ENCODE measurements at places on chromosomes 6 and 20.

DNA sequence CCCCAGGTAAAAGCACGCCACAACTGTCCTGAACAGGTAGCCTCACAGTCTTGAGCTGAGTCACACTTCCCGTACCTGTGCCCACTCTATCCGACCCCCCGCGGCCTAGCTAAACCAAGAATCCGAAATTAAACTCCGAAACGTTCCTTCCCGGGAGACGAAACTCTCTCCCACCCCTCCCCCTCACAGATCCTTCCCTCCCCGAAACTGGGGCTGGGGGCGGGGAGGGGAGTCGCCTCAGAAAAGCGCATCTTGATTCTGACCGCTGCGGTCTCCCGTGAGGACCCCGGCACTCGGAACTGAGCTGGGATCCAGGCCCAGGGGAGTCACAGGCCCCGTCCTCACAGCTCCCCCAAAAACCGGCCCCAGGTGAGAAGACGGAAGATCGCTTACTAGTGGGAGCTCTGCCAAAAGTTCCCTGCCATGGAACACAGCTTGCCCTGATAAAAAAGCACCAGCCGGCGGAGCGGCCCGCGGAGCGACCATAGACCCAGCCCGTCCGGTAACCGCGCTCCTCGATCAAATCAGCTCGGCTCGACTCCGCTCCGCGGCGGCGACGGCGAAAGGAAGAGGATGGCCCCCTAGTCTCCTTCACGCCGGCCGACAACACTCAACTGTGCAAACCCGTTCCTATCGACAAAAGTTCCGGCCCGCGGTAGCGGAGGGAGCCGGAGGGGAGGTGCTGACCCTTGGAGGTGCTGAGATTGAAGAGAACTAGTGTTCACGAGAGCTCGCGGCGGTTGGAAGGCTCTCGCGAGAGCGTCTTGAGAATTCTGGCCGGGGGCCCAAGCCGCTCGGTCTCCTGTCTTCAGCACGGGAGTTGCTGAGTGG lies at the start of gene CCNC:
Gene CCNC (minus strand): TSS at position 558 of the 831 bp plus-strand sequence. CDS start 133 bp downstream, at position 425.
- DNase-seq: no peak

GRCh38 chr20:23114448-23115082 lies 28.4 kb upstream of the CD93 start:
- no peak for DNase-seq

DNA sequence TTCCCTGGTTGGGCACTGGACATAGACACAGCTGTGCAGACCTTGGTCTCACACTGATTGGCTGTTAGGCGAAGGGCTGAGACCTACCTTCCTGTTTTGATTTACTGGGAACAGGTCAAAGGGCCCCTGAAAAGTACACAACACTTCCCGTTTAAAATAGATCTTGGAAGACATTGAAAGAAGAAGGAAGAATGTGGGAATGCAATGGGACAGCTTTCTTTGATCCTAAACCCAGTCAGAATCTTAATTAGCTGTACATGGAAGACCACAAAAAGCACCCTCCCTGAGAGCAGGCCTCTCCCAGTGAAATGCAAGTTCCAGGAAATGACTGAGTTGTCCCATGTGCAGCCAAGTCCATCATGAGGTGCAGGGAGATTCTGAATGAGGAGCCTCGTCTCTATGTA lies 83.6 kb upstream of the EXOC2 start:
- DNase-seq: no peak

DNA sequence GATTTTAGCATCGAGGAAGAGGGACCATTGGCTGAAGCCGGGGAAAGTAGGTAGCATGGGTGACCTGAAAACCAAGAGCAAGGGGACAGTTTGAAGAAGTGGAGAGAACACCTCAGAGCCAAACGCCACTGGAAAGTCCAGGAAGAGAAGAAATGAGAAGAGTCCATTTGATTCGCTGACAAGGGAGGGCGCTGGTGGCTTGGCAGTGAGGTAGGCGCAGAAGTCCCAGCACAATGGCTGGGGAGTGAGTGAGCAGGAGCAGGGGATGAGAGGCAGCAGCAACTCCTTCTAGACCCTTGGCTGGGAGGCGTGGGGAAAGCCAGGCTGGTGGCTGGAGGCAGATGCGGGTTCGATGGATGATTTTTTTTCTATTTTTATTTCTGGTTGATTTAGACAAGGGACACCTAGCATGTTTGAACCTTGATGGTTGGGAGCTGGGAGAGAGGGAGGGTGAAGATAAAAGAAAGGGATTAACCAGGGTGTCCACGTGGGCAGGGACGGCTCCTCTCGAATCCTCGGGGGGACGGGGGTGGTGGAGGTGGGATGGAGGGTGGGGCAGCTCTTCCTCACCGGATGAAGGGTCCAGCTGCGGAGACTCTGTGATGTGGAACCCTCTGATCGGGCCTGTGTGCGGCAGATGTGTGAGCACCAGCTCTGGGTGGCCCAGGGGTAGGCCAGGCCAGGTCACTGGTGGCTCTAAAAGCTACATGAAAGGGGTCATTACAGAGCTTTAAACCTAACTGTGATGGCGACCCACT lies 164.2 kb downstream of the NFATC2 start:
- DNase-seq: no peak

DNA sequence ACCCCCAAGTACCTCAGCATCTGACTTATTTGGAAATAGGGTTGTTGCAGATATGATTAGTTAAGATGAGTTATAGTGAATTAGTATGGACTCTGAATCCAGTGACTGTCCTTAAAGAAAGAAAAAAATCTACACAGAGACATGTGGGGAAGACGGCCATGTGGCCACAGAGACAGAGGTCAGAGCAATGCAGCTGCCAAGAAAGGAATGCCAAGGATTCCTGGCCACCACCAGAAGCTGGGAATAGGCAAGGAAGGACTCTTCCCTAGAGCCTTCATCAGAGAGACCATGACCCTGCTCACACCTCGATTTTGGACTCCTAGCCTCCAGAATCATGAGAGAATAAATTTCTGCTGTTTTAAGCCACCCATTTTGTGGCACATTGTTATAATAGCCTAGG lies 81.8 kb downstream of the FYN start:
- DNase-seq: no peak

DNA sequence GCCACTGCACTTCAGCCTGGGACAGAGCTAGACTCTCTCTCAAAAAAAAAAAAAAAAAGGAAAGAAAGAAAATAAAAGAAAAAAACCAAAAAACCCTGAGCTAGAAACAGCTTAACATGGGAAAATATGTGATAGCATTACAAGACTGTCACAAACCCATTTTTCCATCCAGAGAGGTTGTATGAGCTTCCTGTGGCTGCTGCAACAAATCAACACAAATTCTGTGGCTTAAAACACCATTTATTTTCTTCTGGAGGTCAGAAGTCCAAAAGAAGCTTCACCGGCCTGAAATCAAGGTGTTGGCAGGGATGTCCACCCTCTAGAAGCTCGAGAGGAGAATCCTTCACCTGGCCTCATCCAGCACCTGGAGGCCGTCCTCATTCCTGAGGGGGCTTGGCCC lies 21.7 kb upstream of the SSR1 start:
- DNase-seq: no peak

- DNase-seq: peak; percentile 42
These were observed 3.5 kb upstream of the EFHC1 start for GRCh38 chr6:52416629-52417151.

DNA sequence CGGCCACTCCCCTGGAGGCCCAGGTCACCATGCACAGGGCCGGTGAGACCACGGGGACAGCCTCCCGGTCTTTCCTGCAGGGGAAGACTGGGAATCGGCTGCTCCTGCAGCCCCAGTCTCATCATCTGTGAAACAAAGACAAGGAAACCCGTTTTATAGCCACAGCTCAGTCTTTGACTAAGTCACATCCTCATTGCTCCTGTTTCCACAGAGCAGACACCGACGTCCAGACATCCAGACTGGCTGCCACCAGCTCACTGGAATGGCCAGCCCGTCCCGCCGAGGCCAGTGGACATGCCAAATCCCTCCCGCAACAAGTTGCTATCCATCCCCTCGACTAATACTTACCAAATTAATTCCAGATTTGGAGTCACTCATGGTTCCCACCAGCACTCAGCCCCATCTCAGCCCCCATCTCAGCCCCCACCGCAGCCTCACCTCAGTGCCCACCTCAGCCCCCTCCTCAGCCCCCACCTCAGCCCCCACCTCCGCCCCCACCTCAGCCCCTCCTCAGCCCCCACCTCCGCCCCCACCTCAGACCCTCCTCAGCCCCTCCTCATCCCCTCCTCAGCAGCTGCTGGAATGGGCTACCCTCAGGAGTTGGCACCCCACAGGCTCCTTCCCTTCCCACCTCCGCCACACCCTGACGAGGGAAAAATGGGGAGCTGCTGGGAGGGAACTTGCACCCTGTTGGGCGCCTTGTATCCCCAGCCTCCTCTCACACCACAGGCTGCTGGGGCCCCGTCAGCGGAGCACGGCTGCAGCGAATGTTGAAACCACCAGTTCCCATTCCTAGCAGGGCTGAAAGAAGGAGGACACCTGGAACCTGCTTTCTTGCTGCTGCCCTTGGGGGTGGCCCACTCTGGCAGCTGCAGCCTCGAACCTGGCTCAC lies 48.7 kb downstream of the YTHDF1 start:
- DNase-seq: no peak

- DNase-seq: no peak
These were observed 32.2 kb downstream of the KIF25 start for GRCh38 chr6:168029459-168030217.

GRCh38 chr20:41411391-41411847 lies 44.8 kb upstream of the EMILIN3 start:
- no peak for DNase-seq

GRCh38 chr6:119609865-119610264 lies 260.3 kb upstream of the MAN1A1 start:
- no peak for DNase-seq

GRCh38 chr6:134622382-134623173 lies 304.7 kb upstream of the SGK1 start:
- no peak for DNase-seq

GRCh38 chr6:111958534-111958933 lies 85.3 kb upstream of the FYN start:
- no peak for DNase-seq

GRCh38 chr20:53547664-53548239 lies 45.9 kb downstream of the ZNF217 start:
- DNase-seq: peak; percentile 38

GRCh38 chr6:127289934-127290333 lies 23.3 kb downstream of the RNF146 start:
- DNase-seq: no peak

GRCh38 chr20:54054516-54054915 lies 15.9 kb downstream of the BCAS1 start:
- no peak for DNase-seq

DNA sequence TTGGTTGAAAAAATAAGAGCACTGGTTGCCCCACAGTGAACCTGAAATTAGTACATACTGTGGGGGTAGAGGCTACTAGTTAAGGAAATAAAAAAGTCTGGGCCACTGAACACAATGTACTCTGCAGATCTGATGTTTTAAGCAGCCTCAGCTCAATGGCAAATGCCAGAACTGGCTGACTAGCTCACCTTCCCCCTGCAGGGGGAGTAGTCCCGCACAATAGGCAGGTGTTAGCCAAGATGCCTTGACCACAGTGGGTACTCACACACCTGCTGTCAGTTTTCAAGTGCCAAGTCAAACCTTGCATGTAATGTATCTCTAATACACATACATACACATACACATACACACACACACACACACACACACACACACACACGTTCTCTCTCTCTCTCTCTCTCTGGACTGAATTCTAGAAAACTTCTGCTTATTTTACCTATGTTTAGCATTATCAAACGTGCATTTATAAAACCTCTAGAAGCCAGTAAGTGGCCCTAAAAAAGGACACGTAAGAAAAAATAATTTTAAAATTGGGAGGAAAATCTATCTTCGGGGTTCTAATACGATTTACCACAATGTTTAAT lies 36.1 kb downstream of the GMDS start:
- no peak for DNase-seq

DNA sequence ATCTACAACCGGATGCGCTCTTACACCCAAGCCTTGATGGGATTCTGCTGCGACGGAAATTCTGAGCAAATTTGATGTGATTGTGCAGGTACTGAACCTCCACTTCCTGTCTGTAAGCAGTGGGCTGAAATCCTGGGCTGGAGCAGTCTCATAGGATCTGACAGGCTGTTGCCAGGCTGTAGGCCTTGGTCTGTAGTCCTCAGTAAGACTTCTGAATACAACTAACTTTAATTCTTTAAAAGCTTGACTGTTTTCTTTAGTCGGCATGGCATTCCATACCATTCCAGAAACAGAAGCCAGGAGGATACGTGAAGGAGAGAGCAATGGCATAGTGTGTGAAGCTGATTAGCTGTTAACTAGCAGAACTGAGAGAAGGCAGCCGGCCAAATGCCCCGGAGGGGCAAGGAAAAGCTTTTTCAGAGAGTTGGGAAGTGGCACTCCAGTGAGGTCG lies 68.3 kb downstream of the ADTRP start:
- DNase-seq: no peak

DNA sequence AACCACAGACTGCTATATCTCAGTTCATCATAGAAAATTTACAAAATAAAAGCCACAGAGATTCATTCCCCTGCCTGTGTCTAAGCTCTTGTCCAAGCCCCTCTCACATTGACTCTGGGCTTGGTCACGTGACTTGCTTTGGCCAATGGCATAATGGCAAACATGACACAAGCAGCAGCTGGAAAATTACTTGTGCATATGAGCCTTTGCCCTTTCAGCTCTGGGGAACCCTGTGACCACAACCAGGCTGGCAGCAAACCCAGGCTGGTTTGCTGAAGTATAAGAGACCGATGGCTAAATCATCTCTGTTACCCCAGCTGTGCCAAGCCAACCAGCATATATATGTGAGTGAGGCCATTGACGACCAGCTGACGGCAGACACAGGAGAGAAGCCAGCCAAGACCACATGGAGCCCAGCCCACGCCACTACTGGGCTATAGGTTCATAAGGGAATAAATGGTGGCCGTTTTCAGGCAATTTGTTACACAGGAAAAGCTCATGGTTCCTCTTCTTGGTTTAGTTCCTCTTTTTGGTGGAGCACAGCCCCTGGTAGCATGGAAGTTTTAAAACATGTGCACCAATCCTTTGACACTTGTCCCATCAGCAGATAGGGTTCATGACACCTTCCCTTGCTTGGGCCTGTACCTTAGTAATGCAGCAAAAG lies 31.8 kb upstream of the RSPO4 start:
- no peak for DNase-seq

GRCh38 chr6:107600936-107601335 lies 111.0 kb downstream of the SOBP start:
- DNase-seq: no peak

DNA sequence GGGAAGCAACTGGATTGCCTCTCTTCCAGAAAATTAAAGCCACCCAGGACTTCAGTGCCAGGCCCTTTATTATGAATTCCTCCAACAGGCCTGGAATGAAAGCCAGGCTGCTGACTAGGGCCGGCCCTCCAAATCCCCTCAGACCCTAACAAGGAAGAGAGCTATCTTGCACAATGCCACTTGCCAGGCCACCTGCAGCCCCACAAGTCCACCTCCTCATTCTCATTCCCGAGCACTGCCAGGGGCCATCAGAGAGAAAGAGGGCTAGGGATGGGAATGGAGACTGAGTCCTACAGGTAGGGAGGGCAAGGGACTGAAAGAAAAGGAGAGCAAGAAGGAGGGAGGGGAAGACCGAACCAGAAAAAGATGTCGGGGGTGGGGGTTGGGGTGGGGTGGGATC lies 86.5 kb downstream of the MRPL14 start:
- no peak for DNase-seq
